ENCODE measurements at places on chromosomes 16 and 17.

DNA sequence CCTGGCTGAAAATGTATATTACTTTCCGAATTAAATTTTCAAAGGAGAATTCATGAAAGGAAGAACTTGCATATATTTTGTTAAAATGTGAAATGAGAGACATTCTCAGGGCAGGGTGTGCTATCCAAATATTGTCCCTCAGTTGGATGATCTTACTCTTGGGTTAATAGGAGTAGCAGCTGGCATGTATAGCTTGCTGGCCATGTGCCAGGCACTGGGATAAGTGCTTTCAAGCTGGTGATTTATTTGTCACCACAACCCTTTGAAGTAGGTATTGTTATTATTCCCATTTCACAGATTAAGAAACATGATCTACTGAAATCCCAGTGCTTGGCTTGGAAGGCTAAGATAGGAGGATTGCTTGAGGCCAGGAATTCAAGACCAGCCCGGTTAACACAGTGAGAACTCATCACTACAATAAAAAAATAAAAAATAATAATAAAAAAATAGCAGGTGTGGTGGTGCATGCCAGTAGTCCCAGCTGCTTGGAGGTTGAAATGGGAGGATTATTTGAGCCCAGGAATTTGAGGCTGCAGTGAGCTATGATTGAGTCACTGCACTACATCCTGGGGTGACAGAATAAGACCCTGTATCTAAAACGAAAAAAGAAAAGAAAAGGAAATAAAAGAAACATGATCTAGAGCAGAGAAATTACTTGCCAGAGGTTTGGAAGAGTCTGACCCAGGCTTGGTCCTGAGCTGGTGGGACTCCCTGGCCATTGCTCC, 11.6 kb upstream of the MPHOSPH6 start:
- no peak for DNase-seq

DNA sequence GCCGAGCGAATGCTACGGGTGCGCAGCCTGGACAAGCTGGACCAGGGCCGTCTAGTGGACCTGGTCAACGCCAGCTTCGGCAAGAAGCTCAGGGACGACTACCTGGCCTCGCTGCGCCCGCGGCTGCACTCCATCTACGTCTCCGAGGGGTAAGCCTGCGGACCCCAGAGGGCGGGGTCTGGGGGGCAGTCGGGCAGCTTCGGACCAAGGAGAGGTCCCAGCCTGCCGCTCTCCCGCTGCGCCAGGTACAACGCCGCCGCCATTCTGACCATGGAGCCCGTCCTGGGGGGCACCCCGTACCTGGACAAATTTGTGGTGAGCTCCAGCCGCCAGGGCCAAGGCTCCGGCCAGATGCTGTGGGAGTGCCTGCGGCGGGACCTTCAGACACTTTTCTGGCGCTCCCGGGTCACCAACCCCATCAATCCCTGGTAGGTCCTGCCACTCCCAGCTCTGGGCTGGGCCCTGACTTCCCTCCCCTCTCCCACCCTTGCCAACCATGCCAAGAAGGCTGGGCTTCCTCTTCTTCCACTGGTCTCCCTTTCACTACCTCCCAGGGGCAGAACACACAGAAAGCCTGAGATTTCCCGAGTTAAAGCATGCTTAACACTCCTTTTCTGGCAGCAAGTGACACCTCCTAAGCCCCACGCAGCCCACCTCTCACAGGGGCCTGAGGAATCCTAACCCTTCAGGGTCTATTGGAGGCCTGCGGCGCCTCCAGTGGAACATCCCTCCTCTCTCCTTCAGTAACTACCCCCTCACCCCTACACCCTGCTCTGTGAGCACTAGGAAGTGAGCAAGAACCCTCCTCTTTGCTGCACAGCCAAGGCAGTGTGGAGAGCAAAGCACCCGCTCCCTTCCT, 3.2 kb downstream of the NAGS start:
- no peak for DNase-seq

GRCh38 chr16:79363035-79363434, 237.5 kb downstream of the MAF start:
- no peak for DNase-seq

- DNase-seq = no peak
Measured at GRCh38 chr16:85384833-85385462, 228.2 kb upstream of the GSE1 start.

DNA sequence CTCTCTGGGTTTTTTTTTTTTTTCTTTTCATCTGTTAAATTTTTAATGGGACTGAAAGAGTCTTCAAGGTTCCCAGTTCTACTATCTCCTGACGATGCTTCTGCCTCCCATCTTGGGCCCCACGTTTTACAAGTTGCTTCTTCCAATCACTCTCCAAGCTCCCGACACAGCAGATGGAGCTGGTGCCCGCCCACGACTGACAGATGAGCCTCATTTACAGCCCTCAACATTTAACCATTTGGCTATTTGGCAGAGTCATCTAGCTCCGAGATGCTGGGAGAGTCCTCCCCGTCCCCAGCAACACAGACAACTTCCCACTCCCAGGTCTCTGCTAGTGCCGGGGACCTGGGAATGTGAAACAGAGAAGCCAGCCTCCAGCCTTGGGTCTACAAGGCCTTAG, 276.9 kb downstream of the SHISA9 start:
- DNase-seq = no peak

DNA sequence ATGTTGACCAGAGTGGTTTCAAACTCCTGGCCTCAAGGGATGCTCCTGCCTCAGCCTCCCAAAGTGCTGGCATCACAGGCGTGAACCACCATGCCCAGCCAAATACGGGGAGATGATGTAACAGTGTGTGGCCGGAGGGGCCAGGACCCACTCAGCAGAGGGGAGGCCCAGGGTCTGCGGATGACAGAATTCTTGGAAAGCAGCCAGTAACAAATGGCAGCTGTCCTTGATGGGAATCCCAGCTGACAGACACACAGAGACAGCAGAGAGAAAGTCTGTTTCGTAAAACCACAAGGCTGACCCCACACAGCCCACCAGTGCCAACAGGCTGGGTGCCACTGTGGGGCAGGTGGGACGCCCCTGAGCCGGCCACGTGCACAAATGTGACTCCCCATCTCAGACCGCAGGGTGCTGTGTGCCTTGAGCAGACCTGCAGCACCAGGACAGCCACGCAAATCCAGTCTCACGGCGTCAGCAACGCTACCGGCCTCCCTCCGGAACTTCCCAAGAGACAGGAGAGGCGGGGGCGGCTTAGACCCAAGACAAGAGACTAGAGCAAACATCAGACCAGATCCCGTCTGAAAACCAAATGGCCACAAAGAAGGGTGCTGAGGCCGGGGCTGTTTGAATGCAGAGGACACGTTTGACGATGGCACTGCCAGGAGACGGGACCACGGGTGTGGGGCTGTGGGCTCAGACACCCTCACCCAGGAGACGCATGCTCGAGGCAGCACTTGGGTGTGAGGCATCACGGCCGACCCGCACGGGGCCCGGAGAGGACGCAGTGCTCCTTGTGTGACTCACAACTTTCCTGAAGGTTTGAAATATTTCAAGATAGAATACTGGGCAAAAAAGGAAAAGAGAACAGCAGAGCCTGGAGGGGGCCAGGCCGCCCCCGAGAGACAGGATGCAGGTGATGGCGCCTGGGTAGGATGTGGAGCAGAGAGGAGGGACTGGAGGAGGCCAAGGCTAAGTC, 24.6 kb downstream of the CTU2 start:
- DNase-seq = peak; percentile 43

GRCh38 chr17:82942166-82943130, 102.6 kb upstream of the ZNF750 start:
- DNase-seq = no peak

DNA sequence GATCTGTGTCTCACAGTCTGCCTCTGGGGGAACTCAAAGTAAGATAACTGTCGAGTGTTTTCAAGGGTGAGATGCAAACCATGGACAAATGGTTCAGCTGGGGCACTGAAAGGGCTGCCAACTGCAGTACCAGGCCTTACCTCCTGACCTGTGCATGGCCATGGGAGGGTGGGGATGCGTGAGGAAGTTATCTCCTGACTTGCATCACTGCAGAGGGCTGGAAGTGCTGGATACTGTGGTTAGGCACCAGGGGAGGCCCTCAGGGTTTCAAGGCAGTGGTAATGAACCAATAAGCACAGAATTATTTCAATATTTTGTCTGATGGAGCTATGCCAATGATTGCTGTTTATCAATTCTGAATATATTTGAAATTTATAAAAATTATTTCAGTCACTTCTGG, 159.2 kb downstream of the CYLD start:
- no peak for DNase-seq

- peak; percentile 35 for DNase-seq
Measured at GRCh38 chr16:80602894-80603293, 62.1 kb downstream of the DYNLRB2 start.

DNA sequence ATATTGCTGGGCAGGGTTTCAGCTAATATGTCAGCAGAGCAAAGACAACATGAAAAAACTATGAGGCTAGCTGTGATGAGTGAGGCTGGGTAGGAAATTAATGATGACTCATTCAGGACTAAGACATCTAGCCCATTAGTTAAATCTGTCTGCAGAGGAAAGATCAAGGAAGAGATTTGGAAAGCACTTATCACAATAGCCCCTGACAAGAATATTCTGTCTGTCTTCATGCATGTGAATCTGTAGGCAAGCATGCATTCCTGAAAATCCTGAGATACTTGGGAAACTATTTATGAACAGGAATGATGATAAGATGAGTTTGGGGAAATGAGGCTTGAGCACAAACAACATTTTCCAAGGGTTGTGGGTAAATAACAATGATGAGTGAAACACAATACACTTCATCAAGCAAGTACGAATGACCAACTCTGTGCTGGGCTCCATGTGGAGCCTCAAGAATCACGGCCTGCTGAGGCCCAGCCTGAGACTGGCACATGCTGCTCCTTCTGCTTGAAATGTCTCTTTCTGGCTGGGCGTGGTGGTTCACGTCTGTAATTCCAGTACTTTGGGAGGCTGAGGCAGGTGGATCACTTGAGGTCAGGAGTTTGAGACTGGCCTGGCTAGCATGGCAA, 96.5 kb upstream of the ASIC2 start:
- DNase-seq = peak; percentile 67

GRCh38 chr17:57455063-57455914, 199.0 kb downstream of the MSI2 start:
- peak; percentile 76 for DNase-seq

GRCh38 chr16:89242795-89243200, 25.3 kb downstream of the ZNF778 start:
- DNase-seq = no peak

DNA sequence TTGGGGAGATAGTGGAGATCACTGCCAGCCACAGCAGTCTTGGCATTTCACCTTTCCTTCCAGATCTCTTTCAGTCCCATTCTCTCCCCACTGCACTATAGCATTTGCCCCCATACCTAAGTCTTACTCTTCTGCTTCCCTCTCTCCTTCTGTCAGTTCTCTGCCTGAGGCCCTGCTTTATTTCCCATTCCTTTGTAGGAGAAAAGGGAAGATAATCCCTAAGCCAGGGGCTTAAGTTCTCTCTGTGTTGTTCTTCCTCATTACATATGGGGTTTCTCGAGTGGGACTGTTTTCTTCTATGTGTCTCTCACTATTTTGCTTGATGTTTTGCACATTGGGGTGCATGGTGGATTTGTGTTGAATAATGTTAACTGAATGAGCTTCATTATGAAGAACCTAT, 6.4 kb downstream of the KDM6B start:
- DNase-seq = no peak

DNA sequence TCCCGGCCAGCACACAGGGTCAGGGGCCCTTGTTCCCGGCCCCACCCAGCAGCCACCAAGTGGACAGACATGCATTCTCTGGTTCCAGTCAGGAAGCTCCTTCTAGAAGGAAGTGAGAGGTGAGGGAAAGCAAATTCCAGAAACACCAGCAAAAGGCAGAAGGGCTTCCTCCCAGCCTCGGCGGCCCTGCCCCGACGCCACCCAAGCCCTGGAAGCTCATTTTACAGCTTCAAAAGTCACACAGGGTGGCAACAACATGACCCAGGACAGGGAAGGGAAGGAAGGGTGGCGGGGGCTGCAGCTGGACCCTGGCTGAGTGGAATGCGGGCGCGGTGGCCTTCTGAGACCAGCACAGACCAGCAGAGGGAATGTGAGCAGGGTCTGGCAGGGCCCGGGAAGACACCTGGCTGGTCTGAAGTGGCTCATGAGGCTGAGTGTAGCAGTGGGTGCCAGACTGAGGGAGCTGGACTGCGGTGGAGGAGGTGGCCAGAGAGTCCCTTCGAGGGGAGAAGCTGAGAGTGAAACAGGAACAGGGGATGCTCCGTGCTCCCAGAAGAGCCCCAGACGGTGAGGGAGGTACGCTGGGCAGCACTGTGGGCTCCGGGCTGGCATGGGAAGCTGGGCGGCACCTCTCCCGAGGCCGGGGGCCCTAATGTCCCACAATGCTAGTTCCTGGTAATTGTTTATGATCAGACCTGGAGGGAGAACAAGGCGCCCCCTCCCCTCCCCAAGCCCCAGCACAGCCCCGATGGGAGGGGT, 1.9 kb upstream of the UNC13D start:
- DNase-seq = no peak

All from fibroblast of skin of right biceps (primary cell).